ENCODE measurements at places on chromosomes 3 and 15. TPM values are rescaled to one million over a fixed set of nuclear protein-coding genes. Genes with fewer than 3 reads are reported as not detected.

Gene NPAP1
- total RNA-seq = not detected

Gene CEP19
- 4.8 TPM for total RNA-seq

Gene CLRN1
- total RNA-seq = not detected

Gene MAGEL2
- total RNA-seq = not detected

Gene SLC6A1
- not detected for total RNA-seq

Gene SLC15A2
- 0.84 TPM for total RNA-seq

Gene TATDN2
- total RNA-seq = 58.4 TPM

Gene KBTBD13
- total RNA-seq = not detected
